Dermis microvascular lymphatic vessel endothelial cell (primary cell): ENCODE measurements at places on chromosomes 11 and 22. TPM values are rescaled to one million over a fixed set of nuclear protein-coding genes. Genes with fewer than 3 reads are reported as not detected.

- no peak for DNase-seq
Observed at GRCh38 chr11:111623527-111624030, 21.3 kb downstream of the SIK2 start.

DNA sequence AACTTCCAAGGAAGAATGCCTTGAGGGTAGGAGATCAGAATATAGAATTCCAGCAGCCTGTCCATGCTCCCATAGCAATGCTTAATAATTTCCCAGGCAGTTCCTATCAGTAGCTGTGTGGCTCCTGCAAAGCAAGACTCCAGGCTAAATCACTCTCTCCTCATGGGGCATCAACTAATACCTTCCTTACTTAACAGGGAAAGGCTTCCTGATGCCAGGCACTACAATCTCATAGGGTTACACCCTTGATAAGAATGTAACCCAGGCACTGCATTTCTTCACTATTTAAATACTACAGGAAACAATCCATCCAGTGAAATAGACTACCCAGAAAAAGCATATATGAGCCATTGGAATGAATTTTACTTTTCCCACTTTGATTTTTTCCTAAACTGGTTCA lies 615.0 kb upstream of the ARHGAP42 start:
- DNase-seq: no peak

DNA sequence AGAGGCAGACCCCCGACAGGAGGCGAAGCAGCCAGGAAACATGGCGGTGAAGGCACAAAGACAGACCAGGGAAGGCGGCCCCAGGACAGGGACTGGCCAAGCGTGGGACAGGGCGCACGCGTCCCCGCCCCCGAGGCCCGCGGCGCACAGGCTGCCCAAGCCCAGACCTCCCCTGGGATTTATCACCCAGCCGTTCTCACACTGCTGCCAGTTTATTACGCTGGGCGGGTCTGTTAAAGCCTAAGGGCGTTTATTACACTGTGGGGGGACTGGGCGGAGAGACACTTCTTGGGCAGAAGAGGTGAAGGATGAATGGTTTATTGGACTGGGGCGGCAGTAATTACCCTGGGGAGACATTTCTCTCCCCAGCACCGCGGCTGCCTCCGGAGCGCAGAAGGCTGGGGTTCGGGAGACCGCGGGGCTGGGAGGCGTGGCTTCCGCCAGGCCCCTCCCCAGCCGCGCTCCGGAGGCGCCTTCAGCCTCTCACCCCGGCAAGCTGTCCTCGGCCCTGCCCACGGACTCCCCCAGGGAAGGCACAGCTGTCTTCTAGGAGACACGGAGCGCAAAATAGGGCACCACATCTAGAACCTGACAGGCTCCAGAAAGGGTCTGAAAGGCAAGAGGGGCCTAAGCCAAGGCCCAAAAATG lies 47.1 kb downstream of the SLC22A12 start:
- no peak for DNase-seq

OR4A16 gene
- total RNA-seq: not detected in 2 replicates

GRCh38 chr11:65505466-65506289 lies 6.8 kb downstream of the MALAT1 start:
- DNase-seq: no peak

GRCh38 chr22:19989725-19990067 lies 26.9 kb downstream of the ARVCF start:
- DNase-seq: no peak

HTR3A gene
- not detected in 2 replicates for total RNA-seq

- no peak for DNase-seq
Observed at GRCh38 chr11:67278939-67279588, 10.0 kb upstream of the ANKRD13D start.

DNA sequence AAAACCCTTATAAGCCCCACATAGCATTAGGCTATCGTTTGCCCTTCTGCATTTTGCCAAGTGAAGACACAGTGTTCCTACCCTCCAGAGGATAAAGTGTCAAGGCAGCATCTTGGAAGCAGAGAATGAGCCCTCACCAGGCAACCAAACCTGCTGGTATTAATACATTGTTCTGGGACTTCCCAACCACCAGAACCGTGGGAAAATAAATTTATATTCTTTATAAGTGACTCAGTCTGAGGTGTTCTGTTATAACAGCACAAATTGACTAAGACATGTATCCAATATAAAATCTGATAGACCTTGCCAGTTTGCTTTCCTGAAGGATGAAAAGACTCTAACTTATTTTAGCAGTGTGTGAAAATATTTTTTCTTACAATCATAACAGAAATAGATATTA lies 792.5 kb upstream of the LRRC4C start:
- no peak for DNase-seq

DNA sequence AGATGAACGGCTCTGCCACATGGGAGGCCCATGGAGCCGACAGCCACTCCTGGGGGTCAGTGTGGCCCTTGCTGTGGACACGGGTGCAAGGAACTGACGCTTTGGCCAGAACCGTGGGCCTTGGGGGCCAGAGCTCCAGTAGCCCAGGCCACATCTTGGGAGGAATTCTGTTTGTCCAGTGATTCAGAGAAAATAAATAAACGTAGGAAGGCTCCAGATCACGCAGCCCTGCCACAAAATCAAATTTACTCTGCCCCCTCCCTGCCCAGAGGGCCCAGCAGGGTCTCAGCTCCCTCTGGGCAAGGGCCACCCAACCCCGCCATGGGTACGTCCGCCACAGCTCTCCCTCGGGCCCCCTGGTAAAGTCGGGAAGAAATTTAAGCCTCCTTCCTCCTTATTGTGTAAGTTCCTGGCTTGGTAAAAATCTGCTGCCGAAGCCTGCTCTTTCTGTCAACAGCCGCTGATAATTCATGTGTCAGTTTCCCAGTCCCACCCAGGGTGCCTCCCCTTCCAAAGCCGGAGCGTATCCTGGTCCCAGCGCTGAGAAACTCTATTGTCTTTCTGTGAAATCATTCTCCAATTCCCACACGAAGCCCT lies 6.9 kb upstream of the MUC5AC start:
- peak; percentile 45 for DNase-seq

SLCO2B1 gene
- total RNA-seq: 5.0 and 8.2 TPM in 2 replicates

DNA sequence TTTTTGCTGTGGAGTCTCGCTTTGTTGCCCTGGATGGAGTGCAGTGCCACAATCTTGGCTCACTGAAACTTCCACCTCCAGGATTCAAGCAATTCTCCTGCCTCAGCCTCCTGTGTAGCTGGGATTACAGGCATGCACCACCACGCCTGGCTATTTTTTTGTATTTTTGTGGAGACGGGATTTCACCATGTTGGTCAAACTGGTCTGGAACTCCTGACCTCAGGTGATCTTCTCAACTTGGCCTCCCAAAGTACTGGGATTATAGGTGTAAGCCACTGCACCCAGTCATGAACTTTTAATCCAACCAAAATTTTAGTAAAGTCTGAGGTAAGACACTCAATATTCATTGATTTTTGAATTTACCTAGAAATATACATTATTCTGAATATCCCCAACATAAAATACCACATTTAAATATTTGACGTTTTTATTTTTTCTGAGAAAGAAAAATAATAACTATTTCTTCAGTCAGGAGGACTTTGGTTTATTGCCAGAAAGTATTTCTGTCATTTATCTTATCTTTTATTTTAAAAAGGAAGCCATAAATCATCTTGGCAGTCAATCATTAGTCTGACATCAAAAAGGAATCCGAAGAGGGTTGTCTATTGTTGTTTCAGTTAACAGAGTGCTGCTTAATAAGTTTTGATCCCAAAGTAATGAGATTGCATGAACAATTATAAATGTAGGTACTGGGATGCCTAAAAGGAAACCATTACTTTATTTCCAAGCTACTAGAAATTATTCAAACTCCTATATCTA lies 102.2 kb upstream of the GRIA4 start:
- DNase-seq: no peak

- DNase-seq: no peak
Observed at GRCh38 chr22:32583921-32584335, 109.3 kb downstream of the FBXO7 start.

DNA sequence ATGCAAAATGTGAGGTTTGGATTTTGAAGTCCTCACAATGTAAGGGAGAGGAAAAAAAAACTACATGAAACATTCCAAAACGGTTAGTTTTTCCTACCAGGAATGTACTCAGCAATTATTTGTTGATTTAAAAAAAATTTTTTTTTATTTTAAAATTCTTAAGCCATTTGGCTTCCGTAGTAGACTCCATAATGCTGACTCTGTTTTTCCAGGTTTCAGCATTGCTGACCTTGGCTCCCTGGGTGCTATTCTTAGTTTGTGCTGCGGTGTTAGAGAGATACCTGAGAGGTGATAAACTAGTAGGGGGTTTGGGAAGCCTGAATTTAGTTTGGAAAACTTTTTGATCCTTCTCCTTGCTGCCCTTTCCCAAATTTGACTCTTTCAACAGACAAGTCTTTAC lies 10.6 kb downstream of the STT3A start:
- no peak for DNase-seq

MAPK8IP2 gene
- 0.13 and 0.25 TPM in 2 replicates for total RNA-seq

GRCh38 chr11:15958910-15959309 lies 397.4 kb downstream of the SOX6 start:
- no peak for DNase-seq

DNA sequence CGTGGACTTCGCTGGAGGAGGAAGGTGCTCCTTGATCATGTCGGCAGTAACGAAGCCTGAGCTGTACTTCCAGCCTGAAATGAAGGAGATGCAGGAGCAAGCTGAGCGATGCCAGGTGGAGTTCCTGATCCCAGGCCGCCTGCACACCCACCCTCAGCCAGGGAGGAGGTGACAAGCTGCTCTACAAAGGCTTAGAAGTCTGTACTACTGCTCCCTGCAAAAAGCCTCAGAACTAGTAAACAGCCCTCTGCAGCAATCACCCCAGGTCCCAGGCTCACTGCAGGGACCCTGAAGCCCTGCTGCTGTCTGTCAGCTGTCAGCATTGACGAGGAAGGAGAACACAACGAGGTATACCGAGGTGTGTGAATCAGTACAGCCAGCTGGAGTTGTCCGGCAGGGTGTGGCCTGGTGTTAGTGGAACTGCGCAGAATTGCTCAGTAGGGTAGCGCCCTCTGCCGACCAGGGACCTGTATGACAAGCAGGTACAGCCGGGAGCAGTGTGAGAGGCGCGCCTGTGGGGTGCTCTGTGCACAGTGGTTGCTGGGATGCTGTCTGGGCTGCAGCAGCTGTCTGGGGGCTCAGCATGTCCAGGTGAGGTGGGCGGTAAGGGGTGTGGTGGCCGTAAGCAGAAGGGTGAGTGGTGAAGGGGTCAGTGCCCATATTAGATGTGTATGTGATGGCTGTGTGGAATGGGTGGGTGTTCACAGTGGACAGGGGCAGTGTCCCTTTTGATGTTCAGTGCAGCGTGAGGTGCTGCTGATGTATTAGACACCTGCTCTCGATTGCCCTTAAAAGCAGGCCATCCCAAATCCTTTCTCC lies 7.6 kb downstream of the CYB5R2 start:
- DNase-seq: peak; percentile 77

NXPE4 gene
- total RNA-seq: not detected in 2 replicates

- DNase-seq: peak; percentile 48
Observed at GRCh38 chr11:110356762-110357671, 60.6 kb upstream of the RDX start.

CRELD2 gene
- 47.5 and 49.9 TPM in 2 replicates for total RNA-seq

- DNase-seq: no peak
Observed at GRCh38 chr11:46180736-46181135, 59.5 kb upstream of the PHF21A start.

- no peak for DNase-seq
Observed at GRCh38 chr22:37403267-37403960, 23.9 kb downstream of the ELFN2 start.

GRCh38 chr11:60944490-60945294 lies 7.3 kb downstream of the SLC15A3 start:
- DNase-seq: no peak

MYRF gene
- 0.25 and 0.26 TPM in 2 replicates for total RNA-seq

SYT13 gene
- total RNA-seq: under 0.01 TPM in 2 replicates

PNPLA5 gene
- total RNA-seq: not detected in 2 replicates

IL17REL gene
- total RNA-seq: under 0.01 TPM in 1 of 2 replicates, not detected in the other

GRCh38 chr11:47034091-47034490 lies 97.5 kb downstream of the CSTPP1 start:
- no peak for DNase-seq

- no peak for DNase-seq
Observed at GRCh38 chr11:16827139-16827538, 88.7 kb downstream of the C11orf58 start.

GRCh38 chr11:122720107-122720881 lies 64.8 kb downstream of the UBASH3B start:
- DNase-seq: no peak
